ENCODE measurements at places on chromosomes 13 and 19.

DNA sequence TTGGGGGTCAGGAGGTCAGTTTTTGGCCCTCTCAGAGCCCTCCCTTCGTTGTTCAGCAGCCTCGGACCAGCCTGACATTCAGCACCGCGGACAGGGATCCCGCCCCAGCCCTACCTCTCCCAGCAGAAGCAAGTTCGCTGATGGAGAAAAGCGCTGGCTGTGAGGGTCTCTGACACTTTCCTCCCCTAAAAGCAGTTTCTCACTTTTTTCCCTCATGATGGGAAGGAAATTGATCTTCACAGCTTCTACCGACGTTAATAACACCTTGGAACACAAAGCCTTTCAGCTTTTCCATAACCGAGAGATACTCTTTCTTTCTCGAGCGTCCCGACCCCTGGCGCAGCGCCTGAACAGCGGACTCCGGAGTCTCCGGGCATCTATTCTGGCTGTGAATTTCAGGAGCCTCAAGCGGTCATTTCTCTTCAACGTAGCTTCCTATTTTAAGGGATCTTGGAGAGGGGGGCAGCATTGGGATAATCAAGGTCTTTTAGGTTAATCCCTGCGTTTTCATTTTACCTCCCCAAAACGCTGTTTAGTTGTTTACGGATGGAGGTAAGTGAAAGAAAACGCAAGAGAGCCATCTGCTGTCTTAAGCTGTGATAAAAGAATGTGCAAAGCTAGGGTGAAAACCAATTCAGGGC is 467.2 kb downstream of the ITGBL1 start:
- DNase-seq = peak; percentile 85

- peak; percentile 66 for DNase-seq
Measured at GRCh38 chr13:35984776-35985453, 146.3 kb downstream of the DCLK1 start.

DNA sequence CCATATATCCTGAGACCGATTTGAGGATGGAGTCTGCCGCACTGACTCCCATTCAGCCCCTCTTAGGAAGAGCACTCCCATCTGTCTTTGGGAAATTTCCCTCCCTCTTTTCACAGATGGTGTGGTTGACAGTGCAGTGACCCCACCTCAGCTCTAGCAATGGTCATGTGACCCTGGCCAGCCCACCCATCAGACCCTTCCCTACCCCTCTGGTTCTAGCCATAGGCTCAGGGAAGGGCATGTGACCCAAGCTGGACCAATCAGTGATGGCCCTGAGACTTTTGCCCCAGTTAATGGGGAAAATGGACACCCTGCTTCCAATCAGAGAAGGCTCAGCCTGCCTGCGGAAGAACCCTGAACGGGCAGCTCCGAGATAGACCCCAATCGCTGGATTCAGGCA is 26.3 kb downstream of the IL12RB1 start:
- DNase-seq = no peak

- no peak for DNase-seq
Measured at GRCh38 chr19:50932018-50932689, 20.7 kb downstream of the KLK5 start.

GRCh38 chr19:9308091-9308770 is 1.4 kb downstream of the ZNF699 start:
- no peak for DNase-seq

DNA sequence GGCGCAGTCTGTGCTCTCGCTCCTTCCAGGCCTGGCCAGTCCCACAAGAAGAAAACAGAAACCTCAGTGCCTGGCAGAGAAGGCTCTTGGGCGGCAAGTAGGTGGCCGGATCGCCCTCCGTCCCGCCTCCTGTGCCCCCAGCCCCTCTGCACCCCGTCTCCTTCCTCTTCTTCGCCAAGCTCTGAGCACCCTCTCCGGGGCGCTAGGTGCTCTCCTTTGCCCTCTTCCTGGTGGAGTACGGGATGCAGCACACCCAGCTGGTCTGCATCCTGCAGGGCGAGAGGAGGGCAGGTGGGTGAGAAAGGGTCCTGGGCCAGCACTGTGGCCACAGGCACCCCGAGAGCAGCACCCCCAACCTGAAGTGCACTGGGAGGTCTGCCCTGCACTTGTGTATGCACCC is 17.3 kb downstream of the C13orf46 start:
- no peak for DNase-seq

DNA sequence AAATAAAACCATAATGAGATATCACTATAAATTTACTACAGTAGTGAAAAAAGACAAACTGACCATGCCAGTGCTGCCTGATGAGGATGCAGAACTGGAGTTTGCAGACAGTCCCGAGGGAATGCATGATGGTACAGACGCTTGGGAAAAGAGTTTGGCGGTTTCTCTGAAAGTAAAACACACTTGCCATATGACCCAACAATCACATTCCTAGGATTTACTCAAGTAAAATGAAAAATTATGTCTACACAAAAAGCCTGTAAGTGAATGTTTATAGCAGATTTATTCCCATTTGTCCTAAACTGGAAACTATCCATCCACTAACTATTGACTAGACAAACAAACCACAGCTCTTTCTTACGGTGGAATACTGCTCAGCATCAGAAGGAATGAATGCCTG is 271.0 kb downstream of the DNAJC15 start:
- no peak for DNase-seq

- DNase-seq = no peak
Measured at GRCh38 chr19:27718234-27718633, 1494.7 kb downstream of the UQCRFS1 start.

GRCh38 chr19:29860492-29860891 is 48.7 kb downstream of the CCNE1 start:
- no peak for DNase-seq

GRCh38 chr19:48806518-48806817 is 4.4 kb downstream of the BCAT2 start:
- peak; percentile 76 for DNase-seq

DNA sequence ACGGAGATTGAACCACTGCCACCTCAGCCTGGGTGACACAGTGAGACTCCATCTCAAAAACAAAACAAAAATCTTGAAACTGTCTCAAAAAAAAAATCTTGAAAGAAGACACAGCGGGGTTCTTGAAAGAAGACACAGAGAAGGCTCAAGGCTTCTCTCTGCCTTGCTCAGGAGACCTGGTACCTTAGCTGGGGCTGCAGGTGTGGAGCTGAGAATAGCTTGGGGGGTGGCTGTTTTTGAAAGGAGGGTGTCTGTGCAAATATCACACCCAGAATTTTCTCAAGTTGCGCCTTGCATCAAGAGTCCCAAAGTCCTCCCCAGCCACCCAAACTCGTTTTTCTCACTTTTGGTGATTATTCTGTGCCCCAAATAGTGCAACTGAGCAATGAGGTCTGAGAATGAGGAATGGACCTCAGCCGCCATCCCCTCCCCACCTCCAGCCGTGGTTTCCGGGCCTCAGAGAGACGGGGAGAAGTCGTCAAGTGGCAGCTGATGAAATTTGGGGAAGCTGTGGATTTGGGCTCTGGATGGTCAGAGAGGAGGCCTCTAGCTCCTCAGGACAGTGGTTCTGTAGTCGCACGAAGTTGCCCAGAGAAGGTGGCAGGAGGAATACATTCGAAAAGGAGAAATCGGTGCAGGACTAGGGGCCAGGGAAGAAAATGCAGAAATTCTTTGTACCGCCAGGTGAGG is 8.8 kb downstream of the S1PR2 start:
- no peak for DNase-seq

Measured in islet precursor cell (in vitro differentiated cells).